Left kidney (tissue), 8 donors: ENCODE measurements at places on chromosomes 16 and 17. TPM values are rescaled to one million over a fixed set of nuclear protein-coding genes. Genes with fewer than 3 reads are reported as not detected.
A peak's percentile ranks its signal among the peaks of the same experiment; 100 is the strongest.

DNA sequence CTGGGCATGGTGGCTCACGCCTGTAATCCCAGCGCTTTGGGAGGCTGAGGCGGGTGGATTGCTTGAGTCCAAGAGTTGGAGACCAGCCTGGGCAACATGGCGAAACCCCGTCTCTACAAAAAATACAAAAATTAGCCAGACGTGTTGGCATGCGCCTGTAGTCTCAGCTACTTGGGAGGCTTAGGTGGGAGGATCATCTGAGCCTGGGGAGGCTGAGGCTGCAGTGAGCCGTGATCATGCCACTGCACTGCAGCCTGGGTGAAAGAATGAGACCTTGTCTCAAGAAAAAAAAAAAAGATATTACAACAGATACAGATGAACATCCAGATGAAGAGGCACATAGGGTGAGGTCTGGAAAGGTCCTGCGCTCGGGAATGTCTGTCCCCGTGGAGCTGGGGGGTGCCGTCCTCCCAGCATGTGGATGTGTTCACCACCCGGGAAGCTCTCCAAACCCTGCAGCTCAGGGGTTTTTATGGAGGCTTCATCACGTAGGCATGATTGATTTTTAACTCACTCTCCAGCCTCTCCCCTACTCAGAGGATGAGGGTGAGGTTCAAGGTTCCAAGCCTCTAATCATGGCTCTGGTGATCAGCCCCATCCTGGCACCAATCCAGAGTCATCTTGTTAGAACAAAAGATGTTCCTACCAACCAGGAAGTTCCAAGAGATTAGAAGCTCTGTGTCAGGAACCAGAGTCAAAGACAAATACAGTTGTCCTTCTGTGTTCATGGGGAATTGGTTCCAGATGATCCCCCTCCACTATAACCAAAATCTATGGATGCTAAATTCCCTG, 85.0 kb upstream of the DNAJA2 start:
- no peak for DNase-seq

- DNase-seq = no peak
Observed at GRCh38 chr16:27515874-27516353, 33.8 kb downstream of the GTF3C1 start.

DNA sequence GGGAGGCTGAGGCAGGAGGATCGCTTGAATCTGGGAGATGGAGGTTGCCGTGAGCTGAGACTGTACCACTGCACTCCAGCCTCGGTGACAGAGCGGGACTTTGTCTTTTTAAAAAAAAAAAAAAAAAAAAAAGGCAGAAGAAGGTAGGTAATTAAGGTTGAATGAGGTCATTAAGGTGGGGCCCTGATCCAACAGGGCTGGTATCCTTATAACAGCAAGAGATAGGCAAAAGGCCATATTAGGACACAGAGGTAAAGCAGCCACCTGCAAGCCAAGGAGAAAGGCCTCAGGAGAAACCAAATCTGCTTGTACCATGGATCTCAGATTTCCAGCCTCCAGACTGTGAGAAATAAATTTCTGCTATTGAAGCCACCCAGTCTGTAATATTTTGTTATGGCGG, 60.3 kb downstream of the SPAG9 start:
- DNase-seq = no peak

DNA sequence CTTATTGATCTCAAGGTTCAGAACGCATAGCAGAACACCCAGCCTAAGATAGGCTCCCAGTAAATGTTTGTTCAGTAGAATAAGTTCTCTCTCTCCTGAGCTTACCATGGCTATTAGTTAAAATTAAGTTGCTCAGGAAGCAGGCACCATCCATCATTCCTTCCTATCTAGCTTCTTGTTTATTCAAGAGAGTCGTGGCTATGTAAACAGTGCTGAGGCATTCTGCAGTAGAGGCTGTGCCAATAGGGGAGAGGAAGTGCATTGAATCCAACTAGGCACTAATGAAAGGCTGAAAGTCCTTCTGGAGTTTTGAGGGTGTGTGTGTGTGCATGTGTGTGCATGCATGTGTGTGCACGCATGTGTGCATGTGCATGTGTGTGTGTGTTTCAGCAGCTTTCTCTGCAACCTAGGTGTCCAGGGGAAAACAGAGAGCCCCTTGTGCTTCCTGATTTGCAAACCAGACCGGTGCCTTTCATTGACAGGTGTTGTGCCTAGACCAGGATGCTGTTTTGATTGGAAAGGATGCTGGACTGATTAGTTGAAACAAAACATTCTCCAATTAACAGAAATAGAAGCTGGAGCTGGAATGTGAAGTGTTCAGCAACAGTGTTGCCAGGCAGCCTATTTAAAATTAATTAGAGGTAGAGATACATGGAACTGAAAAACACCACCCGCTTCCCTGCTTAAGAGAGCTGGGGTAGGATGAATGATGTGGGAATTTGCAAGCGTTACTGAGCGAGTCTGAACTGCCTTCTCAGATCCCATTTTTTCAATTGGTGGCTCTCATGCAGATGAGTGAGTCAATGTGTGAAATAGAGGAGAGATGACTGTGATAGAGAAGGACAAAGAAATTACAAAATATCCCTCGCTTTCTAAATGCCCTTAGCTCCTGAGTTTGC, 103.3 kb upstream of the CLEC3A start:
- peak; percentile 38 for DNase-seq

- peak; percentile 54 for DNase-seq
Observed at GRCh38 chr17:39705786-39706348, 6.0 kb downstream of the ERBB2 start.

- DNase-seq = no peak
Observed at GRCh38 chr17:36869856-36870719, 67.2 kb upstream of the LHX1 start.

GRCh38 chr16:85430523-85431421, 182.3 kb upstream of the GSE1 start:
- DNase-seq = no peak

DNA sequence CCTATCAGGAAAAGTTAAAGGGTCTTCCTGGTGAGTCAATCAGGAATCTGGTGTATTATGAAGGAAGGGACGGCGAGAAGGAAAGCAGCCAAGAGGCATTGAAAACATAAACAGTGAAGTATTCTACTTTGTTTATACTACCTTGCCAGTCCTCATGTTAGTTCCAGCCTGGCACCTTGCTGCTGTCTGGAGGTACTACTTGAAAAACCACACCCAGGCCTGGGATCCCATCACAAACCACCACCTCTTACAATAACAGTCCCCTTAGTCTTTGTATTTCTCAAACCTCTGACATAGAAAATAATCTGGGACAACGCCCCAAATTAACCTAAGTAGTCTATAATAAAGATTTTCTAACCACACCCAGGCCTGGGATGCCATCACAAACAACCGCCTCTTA, 676.7 kb upstream of the SOX9 start:
- no peak for DNase-seq

DNA sequence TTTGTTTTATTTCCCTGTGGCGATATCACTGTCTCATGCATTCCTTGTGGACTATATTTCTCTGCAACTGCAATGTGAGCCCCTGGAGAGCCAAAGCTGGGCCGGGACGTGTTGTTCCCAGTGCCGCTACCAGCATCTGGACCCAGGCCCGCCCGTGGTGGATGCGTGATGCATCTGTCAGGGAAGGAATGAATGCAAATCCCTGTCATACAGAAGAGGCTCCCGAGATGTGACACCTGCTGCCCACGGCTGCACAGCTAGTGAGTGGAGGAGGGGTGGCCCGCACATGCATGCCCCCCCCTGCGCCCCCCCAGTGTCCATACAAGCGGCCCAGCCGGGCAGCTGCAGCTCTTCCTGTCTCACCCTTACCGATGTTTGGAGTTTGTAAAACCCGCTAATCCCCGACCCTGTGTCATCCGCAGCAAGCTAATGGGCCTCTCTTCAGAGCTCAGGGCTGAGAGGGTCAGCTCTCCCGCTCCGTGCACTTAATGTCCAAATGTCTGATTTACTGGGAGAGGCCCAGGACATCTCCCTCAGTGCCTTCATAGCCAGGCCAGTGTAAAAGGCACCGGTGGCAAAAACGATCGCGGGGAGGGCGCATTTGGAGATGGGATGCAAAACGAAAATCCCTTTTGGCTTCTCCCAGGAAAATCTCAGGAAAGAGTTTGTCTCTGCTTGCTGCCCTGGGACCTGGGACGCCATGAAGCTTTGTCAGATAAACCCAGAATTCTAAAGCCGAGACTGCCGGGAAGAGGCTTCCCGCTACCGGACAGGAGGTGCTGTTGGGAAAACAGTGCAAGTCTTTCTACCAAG, 91.8 kb downstream of the FOXL1 start:
- DNase-seq = no peak

DNA sequence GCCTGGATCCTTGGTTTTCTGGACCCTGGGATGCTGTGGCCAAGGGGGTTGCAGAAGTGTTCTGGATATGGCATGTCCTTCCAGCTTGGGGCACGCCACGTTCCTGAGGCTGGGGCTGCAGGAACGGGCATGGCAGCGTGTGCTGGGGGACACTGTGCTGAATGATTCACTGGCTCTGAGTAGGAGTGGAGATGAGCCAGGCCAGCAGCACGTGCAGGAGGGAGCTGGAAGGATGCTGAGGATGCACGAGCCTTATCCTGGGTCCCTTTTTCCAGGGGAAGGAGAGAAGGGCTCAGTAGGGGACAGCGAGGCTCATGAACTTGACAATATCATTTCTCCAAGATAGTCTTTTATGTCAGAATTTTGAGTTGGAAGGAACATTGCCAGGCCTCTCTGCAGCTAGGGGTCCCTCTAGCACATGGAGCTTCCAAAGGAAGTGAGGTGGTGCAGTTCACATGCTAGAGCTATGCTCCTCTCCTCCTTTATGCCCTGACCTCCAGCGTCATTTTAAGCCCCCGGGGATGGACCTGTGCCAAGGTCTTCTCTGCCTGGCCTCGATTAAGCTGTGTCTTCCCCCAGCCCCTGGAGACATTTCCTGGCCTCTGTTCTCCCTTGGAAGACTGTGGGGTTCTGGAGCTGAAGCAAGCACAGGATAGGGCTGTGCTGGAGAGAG, 125.9 kb downstream of the OR1D5 start:
- DNase-seq = no peak

GRCh38 chr17:57138956-57139576, 54.0 kb downstream of the AKAP1 start:
- no peak for DNase-seq

- peak; percentile 41 for DNase-seq
Observed at GRCh38 chr17:65627891-65628643, 66.6 kb upstream of the AXIN2 start.

GRCh38 chr17:31452561-31453110, 61.2 kb downstream of the RAB11FIP4 start:
- no peak for DNase-seq

DNA sequence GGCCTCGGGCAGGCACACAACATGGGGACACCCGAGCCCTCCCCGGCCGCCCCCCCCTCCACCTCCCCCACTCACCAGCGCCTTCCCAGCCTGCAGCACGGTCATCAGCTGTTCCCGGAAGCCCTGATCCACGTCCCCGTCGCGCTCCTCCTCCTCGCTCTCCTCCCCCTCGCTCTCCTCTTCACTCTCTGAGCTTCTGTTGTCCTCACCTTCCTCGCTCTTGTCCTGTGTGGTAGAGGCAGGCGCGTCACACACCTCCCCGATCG, 10.3 kb downstream of the MYBBP1A start:
- DNase-seq = no peak

GRCh38 chr17:61318684-61319098, 81.0 kb upstream of the TBX2 start:
- no peak for DNase-seq

GRCh38 chr16:29729116-29729521, 16.7 kb downstream of the C16orf54 start:
- DNase-seq = no peak

DNA sequence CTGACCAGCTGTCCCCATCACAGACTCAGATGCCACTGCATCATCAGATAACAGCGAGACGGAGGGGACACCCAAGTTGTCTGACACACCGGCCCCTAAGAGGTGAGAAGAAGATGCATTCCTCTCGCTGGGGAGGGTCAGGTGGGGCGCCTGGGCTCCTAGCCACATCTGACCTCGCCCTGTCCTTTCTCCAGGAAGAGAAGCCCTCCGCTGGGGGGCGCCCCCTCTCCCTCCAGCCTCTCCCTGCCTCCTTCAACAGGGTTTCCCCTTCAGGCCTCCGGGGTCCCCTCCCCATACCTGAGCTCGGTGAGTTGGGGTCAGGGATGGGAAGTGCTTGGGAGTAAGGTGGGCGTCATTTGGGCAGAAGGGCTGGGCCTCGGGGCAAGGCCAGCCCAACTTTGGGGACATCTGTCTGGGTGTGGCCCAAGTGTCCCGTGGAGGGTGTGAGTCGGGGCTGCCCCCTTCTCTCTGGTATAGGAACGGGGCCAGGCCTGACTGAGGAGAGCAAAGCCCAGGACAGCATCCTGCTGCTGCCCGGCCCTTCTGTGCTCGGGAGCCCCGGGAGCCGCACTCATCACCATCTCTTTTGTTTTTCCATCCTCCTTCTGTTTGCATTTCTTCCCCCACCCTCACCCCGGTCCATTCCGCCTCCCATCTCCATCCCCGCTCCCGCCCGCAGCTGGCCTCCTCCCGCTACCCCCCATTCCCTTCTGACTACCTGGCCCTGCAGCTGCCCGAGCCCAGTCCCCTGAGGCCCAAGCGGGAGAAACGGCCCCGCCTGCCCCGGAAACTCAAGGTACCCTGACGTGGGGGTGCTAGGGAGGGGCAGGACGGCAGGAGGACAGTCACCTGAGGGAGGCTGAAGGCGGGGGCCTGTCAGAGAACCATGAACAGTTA, 4.9 kb downstream of the INO80E start:
- DNase-seq = no peak

DNA sequence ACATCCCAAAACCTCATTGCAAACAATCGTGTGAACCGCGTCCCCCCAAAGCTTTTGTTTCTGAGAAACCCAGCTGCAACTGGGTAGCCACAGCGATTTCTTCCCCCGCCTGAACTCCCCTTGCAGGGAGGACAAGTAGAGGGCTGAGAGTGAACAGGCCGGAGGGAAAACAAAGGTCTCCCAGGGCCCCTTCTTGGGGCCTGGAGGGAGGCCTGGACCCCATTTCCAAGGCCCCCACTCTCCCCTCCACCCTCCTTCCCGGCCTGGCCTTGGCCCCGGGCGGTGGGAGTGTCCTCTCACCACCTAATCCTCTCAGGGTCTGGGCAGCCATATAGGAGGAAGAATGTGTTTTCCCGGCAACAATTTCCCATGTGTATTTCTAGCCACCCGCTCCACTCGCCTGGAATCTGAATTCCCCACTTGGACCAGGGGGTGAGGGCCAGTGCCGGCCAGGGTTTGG, 2.6 kb downstream of the GLIS2 start:
- no peak for DNase-seq

Gene RFNG
- polyA plus RNA-seq = 37.3 TPM

Gene C17orf67
- 1.6 TPM for polyA plus RNA-seq

Gene IL32
- 23.4 TPM for polyA plus RNA-seq

Gene EXOSC6
- 23.2 TPM for polyA plus RNA-seq

Gene ATP2C2
- 1.4 TPM for polyA plus RNA-seq

Gene CA5A
- polyA plus RNA-seq = 0.25 TPM

Gene SRL
- polyA plus RNA-seq = 0.93 TPM

Gene SEPTIN12
- polyA plus RNA-seq = 0.57 TPM

Gene CPPED1
- 25.8 TPM for polyA plus RNA-seq

Gene OSBPL7
- polyA plus RNA-seq = 16.7 TPM
